ENCODE measurements at places on chromosomes 7 and 10.

DNA sequence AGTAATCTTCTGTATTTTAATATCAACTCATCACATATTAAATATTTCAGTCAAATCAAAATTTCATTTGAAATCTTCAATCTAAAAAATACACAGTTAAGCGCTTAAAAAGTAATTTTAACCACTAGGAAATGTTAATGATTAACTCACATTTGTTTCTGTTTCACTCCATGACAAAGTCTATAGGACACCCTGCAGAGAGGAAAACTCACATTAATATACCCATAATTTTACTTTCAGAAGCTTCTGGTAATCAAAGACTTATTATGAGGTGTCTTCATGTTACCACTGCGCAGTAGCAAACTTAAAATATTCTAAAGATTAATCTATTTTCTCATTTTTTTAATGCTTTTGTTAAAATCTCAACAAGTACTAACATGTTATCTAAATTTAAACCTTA is 41.0 kb upstream of the ZNF518A start:
- DNase-seq = no peak

- DNase-seq = no peak
These were observed 47.7 kb downstream of the RASGEF1A start for GRCh38 chr10:43218951-43219837.

DNA sequence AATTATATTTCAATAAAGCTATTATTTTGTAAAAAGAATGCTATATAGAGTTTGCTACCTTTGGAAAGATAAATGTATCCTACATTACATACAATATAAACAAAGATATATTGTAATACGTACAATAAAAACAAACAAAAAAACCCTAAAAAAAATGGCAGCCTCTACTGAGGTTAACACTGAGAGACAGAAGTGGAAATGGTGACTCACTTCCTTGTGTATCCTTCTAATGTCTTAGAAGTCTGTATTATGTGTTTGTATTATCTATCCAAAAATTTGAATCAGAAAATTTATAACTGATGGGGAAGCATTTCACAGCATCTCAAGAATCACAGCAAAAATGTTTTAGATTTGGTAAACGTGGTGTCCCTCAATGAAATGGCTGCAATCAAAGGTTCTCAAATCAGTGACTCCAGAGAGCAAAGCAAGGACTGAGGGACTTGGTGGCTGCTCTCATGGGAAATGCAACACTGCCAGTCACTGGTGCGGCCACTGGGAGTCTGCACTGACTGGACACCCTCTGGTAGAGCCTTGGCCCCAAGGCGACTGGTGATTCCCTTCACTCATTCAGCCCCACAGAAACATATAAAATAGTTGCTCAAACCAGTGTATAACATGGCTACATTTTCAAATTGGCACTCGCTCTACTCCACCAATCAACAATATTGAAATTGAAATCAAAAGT is 53.8 kb downstream of the PANK1 start:
- no peak for DNase-seq

DNA sequence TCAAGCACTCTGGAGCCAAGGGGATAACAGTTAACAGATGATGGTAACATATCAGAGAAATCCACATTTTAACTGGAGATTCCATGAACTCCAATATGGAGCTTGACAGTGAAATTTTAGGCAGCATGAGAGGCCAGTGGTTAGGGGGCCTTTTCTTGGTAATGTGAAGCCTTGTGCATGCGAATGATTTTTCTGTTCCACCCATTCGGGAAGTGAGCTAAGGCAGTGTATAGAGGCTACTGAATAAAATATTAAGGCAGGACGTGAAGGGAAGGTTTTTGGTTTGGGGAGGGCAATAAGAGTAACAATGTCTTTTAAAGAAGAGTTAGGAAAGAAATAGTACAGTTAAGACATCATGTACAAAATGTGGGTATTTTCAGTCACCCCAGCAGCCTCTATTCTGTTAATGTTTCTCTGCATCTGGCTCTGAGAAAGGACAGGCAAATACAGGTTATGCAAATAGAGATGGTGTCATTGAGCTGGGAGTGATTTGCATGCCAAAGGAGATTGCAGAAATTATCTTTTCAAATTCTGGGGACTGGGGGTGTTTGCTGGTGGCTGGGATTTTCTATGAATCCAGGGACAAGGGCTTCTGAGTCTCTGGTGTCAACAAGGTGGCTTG is 6.8 kb upstream of the TAS2R60 start:
- no peak for DNase-seq
